ENCODE measurements at places on chromosomes 13 and 19. TPM values are rescaled to one million over a fixed set of nuclear protein-coding genes. Genes with fewer than 3 reads are reported as not detected.
A peak's percentile ranks its signal among the peaks of the same experiment; 100 is the strongest.

ZNF443 gene
- 3.5 TPM for total RNA-seq

GRCh38 chr19:17020823-17021222 lies 5.8 kb downstream of the CPAMD8 start:
- peaks cover 21% of the 10 kb centered on the region for H3K36me3 ChIP-seq
- peak overlapping the region; percentile 29 for H3K4me3 ChIP-seq
- H3K27me3 ChIP-seq, result no peaks in the 10 kb centered on the region
- peak overlapping the region; percentile 57 for H3K27ac ChIP-seq
- no peak for DNase-seq

DNA sequence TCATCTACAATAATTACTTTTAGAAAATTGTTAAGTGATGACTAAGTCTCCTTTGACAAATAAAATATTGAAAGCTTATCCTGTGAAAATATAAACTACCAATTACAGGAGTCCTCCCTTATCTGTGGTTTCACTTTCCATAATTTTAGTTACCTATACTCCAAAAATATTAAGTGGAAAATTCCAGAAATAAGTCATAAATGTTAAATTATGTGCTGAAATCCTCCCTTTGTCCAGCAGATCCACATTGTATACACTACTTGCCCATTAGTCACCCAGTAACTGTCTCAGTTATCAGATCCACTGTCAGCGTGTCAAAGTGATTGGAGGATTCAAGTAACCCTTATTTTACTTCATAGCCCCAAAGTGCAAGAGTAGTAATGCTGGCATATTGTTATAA lies 98.1 kb downstream of the SERP2 start:
- H3K36me3 ChIP-seq, result no peaks in the 10 kb centered on the region
- H3K4me3 ChIP-seq, result no peak overlapping the region
- peaks cover 48% of the 10 kb centered on the region for H3K4me1 ChIP-seq
- H3K27ac ChIP-seq, result 0 out of 2 replicates have a peak overlapping the region, but pooled peaks have one; percentile 26
- no peak for DNase-seq

DNA sequence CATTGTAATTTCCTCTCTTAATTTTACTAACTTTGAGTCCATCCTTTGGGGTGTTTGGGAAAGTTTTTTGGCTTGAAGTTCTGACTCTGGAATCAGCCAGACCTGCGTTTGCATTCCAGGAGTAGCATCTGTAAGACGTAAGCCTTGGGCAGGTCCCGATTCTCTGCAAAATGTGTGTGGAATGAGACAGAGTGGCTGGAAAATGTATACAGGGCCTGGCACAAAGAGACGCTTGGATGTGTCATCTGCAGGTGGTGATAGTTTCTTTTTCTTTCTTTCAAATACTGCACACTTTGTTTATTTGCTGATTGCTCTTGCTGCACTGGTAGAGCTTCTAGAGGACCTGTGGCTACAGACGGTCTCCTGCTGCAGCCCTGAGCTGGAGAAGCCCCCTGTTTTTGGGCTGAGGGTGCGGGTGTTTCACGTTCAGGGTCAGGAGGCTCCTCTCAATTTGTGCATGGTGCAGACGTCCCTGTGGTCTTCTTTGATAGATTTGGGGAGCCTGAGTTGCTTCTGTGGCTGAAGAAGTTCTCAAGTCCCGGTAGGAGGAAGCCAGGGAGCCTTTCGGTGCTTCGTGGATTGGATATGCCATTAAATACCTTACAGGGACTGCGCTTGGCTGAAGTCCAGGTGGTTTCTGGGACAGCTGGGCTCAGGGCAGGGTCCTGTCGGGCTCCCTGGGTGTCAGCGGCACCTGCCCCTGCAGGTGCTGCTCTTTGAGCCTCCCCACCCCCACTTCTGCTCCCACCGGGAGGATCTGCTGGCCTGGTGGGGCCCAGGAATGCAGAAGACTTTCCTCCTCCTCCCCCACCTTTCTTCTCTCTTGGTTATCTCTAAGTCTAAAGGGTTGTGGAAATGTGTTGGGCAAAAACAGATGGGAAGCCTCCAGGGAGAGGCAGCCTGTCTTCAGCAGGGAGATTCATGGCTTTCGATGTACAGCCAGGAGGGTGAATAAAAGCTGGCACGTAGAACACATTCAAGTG lies 44.0 kb upstream of the GAS6 start:
- no peaks in the 10 kb centered on the region for H3K27me3 ChIP-seq
- no peak overlapping the region for H3K4me3 ChIP-seq
- no peaks in the 10 kb centered on the region for H3K36me3 ChIP-seq
- H3K27ac ChIP-seq, result no peak overlapping the region
- no peaks in the 10 kb centered on the region for H3K4me1 ChIP-seq
- DNase-seq, result no peak

DNA sequence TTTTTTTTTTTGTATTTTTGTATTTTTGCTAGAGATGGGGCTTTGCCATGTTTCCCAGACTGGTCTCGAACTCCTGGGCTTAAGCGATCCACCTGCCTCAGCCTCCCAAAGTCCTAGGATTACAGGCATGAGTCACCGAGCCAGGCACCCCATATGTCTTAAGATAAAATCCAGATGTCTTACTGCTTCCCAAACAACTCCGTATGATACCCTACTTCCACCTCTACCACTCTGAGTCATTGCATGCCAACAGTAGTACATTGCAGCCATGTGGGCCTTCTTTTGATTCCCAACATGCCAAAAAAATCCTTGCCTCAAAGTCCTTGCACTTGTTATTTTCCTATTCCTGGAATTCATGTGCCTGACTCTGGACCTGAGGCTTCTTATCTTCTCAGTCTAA lies 799.2 kb downstream of the GPC5 start:
- no peaks in the 10 kb centered on the region for H3K36me3 ChIP-seq
- H3K4me1 ChIP-seq, result no peaks in the 10 kb centered on the region
- DNase-seq, result no peak
- H3K27ac ChIP-seq, result no peak overlapping the region
- no peak overlapping the region for H3K4me3 ChIP-seq

DNA sequence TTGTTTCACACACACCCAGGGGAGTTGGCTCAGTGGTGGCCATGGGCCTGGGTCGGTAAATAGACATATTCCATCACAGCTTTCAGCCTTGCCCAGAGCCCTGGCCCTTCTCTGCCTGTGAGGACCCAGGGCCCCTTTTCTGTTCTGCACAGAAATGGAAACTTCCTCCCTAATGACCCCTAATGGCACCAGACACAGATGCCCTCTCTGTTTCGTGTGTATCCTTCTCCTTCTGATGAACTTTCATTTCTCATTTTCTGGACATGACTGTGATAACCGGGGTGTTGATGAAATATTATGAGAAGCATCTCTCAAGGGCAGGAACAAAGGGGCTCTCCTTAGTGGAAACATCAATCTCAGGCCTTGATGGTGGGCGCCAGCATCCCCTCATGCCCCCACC lies 12.8 kb downstream of the LILRA1 start:
- no peak overlapping the region for H3K27ac ChIP-seq
- H3K4me3 ChIP-seq, result no peak overlapping the region
- no peaks in the 10 kb centered on the region for H3K36me3 ChIP-seq

SULT2A1 gene
- not detected for total RNA-seq

CRB3 gene
- 36.4 TPM for total RNA-seq

- no peak overlapping the region for H3K4me3 ChIP-seq
- H3K4me1 ChIP-seq, result no peaks in the 10 kb centered on the region
- H3K36me3 ChIP-seq, result no peaks in the 10 kb centered on the region
- DNase-seq, result no peak
- H3K27ac ChIP-seq, result no peak overlapping the region
Observed at GRCh38 chr13:70623239-70623638, 515.0 kb upstream of the KLHL1 start.

GRCh38 chr13:80666782-80667552 lies 326.0 kb upstream of the SPRY2 start:
- no peaks in the 10 kb centered on the region for H3K36me3 ChIP-seq
- no peaks in the 10 kb centered on the region for H3K27me3 ChIP-seq
- no peak for DNase-seq
- no peak overlapping the region for H3K27ac ChIP-seq
- H3K4me1 ChIP-seq, result no peaks in the 10 kb centered on the region
- H3K4me3 ChIP-seq, result no peak overlapping the region

PEAK3 gene
- not detected for total RNA-seq

DNA sequence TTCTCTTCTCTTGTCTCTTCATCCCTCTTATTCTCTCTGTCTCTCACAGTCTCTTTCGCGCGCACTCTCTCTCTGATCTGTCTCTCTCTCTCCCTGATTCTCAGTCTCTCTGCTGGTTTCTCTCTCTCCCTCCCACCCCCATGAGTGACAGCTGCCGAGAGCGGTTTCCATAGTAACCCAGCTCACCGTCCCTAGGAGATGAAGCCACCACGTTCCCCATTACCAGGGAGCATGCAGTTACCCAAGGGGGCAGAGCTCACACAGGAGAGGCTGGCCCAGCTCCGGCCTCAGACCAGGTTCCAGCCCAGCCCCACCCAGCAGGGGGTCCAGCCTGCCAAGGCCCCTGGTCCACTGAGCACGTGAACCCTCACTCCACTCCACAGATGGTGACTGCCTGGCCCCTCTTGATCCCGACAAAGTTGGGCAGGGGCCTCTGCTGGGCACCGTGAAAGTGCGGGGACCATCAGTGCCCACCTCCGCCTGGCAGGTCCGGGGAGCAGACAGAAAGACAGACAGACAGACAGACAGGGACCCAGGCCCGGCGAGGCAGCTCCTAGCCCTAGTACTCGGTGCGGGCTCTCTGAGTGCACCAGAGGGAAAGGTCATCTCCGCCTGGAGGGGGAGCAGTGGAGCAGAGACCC lies 50.6 kb downstream of the CELF5 start:
- H3K27ac ChIP-seq, result no peak overlapping the region
- peaks cover 3% of the 10 kb centered on the region for H3K27me3 ChIP-seq
- peak overlapping the region; percentile 50 for H3K4me3 ChIP-seq
- DNase-seq, result no peak

- no peak for DNase-seq
- H3K4me3 ChIP-seq, result no peak overlapping the region
- H3K4me1 ChIP-seq, result no peaks in the 10 kb centered on the region
- no peaks in the 10 kb centered on the region for H3K36me3 ChIP-seq
Observed at GRCh38 chr13:25463496-25463895, 91.7 kb downstream of the ATP8A2 start.

- H3K27me3 ChIP-seq, result no peaks in the 10 kb centered on the region
- H3K36me3 ChIP-seq, result no peaks in the 10 kb centered on the region
- H3K4me3 ChIP-seq, result no peak overlapping the region
- peak overlapping the region; percentile 63 for H3K27ac ChIP-seq
Observed at GRCh38 chr13:27194209-27194608, 22.6 kb upstream of the USP12 start.

KLK15 gene
- total RNA-seq, result not detected

NCLN gene
- 46.0 TPM for total RNA-seq

DNA sequence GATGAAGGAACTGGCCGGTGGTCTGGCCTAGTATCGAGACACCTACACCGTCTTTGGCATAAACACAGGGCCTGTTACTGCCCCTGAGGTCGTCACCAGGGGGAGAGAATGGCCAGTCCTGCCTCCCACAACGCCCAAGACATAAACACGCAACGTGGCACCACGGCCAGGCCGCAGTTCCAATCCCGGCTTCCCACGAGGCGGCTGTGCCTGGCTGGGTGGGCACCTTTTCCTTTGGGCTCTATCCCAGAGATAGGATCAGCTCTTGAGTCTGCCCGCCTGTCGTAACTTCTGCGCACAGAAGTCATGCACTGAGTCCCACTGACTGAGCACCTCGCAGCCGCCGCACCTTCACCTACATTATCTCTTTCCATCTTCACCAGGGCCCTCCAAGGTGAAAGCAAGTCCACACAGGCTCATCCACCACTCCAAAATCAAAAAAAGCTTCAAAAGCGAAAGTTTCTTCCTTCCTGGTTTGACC lies 1.1 kb downstream of the MIER2 start:
- H3K27ac ChIP-seq, result no peak overlapping the region
- peak overlapping the region; percentile 63 for H3K4me3 ChIP-seq
- peaks cover 22% of the 10 kb centered on the region for H3K4me1 ChIP-seq
- peaks cover 13% of the 10 kb centered on the region for H3K36me3 ChIP-seq
- H3K27me3 ChIP-seq, result no peaks in the 10 kb centered on the region

DNA sequence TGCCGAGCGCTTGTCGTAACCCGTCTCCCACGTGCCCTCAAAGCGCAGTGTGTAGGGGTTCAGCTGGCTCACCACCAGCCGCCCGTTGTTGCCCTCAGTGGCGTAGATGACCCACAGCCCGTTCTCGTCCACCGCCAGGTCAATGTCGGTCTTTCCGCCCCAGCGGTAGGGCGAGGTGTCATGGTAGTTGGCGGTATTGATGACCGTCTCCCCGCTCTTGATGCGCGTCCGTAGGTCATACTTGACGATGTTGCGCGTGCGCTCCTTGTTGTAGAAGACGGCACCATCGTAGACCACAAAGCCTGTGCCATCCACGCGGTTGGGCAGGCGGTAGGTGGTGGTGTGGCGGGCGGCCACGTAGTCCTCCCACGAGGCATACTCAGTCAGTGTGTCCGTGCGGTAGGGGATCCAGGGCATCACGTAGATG lies 26.5 kb upstream of the ASF1B start:
- no peak for DNase-seq
- H3K4me1 ChIP-seq, result no peaks in the 10 kb centered on the region
- no peaks in the 10 kb centered on the region for H3K36me3 ChIP-seq

DNA sequence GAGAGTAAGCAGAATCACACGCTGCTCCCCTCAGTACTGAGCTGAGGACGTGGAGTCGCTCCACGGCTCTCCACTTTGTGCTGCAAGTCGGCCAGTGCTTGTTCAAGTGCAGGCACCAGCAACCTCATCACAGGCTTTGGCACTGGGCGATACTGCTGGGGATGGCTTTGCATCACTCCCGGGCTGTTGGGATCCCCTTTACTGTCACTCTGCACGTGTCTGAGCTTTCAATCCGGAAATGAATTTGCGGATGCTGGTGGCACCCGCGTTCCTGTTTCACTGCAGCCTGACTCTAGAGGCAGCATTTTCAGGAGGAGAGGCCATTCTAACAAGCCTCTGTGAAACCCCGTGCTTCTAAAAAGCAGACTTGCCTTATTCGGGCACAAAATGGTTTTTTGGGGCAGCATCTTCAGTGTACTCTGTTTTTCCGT lies 19.1 kb downstream of the SMARCA4 start:
- no peak overlapping the region for H3K4me3 ChIP-seq
- H3K36me3 ChIP-seq, result 0 out of 2 replicates have a peak, but pooled peaks cover 3% of the 10 kb centered on the region
- no peaks in the 10 kb centered on the region for H3K4me1 ChIP-seq
- H3K27ac ChIP-seq, result no peak overlapping the region
- no peak for DNase-seq

- H3K4me3 ChIP-seq, result no peak overlapping the region
- H3K36me3 ChIP-seq, result no peaks in the 10 kb centered on the region
- peaks cover 38% of the 10 kb centered on the region for H3K27me3 ChIP-seq
- H3K4me1 ChIP-seq, result no peaks in the 10 kb centered on the region
- no peak for DNase-seq
- H3K27ac ChIP-seq, result no peak overlapping the region
Observed at GRCh38 chr19:31586282-31586681, 237.0 kb upstream of the TSHZ3 start.

DNA sequence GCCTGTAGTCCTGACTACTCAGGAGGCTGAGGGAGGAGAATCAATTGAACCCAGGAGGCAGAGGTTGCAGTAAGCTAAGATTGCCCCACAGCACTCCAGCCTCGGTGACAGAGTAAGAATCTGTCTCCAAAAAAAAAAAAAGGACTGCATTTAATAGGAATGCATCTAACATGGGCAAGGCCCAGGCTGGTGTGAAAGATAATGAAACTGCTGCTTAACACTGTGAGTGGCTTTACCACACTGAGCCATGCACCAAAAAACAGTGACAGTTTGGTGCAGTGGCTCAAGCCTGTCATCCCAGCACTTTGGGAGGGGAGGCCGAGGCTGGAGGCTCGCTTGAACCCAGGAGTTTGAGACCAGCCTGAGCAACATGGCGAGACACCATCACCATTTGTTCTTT lies 8.6 kb downstream of the GTF2F1 start:
- H3K27ac ChIP-seq, result no peak overlapping the region
- no peak for DNase-seq
- H3K36me3 ChIP-seq, result no peaks in the 10 kb centered on the region

HSD17B14 gene
- total RNA-seq, result 20.7 TPM

PDE4C gene
- total RNA-seq, result 2.2 TPM

GRCh38 chr13:112812306-112813055 lies 122.6 kb downstream of the ATP11A start:
- no peaks in the 10 kb centered on the region for H3K27me3 ChIP-seq
- H3K4me3 ChIP-seq, result no peak overlapping the region
- H3K36me3 ChIP-seq, result peaks cover 19% of the 10 kb centered on the region
- H3K4me1 ChIP-seq, result no peaks in the 10 kb centered on the region
- H3K27ac ChIP-seq, result no peak overlapping the region
